Kidney (tissue), 22 donors: ENCODE measurements at places on chromosomes 3 and 15. TPM values are rescaled to one million over a fixed set of nuclear protein-coding genes. Genes with fewer than 3 reads are reported as not detected.

The ADAMTS7 gene
- total RNA-seq: 3.1 TPM

The GASK1A gene
- 7.3 TPM for total RNA-seq

DNA sequence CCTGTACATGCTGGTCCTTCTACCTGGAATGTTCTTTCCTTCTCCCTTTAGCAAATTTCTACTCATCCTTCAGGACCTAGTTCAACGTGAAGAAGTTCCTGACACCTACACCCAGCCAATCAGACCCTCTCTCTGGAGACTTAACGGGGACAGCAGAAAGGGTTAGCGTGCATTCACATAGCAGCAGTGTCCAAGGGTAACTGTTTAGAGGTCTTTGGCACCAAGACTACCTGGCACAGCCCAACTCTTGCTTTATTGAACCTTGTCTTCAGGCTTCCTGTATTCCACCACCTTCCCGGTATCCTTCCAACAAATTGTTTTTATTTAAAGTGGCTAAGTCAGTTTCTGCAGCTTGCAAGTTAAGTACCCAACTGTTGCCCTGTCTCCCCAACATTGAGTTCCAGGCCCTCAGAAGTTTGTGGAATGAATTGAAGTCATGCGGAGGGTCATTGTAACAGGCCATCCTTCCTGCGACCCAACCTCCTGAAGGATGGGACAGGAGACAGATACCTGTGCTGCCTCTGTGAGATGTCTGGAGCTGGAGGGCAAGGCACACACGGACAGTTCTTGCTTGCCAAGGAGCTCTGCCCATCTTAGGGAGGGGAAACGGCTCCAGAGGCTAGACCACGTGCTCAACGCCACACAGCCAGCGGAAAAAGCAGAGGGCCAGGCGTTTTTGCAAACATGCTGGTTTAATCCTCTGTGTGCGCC lies 14.4 kb upstream of the WNT7A start:
- no peaks in the 10 kb centered on the region for H3K27me3 ChIP-seq
- H3K27ac ChIP-seq: no peak overlapping the region
- no peak overlapping the region for H3K4me3 ChIP-seq

- DNase-seq: no peak
- no peak overlapping the region for H3K27ac ChIP-seq
- H3K27me3 ChIP-seq: no peaks in the 10 kb centered on the region
These were observed 415.8 kb upstream of the GOLIM4 start for GRCh38 chr3:168511428-168512014.

DNA sequence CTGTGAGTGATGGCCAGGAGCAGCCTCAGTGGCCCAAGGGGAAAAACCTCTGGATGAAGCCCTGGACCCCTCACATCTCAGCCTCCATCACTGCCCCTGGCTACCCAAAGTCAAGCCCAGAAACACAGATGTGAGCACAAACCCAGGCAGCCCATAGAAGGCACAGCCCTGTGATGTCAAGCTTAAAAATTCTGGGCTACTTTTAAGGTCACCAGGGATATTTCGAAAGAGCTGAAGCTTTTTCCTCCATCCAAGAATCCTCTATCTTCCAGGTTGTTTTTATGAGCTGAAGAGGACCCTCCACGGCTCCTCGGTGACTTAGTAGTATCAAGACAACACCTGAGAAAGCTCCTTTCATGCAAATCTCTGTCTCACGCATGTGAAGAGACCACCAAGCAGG lies 11.5 kb downstream of the LIPC start:
- H3K4me1 ChIP-seq: peaks cover 20% of the 10 kb centered on the region
- no peaks in the 10 kb centered on the region for H3K36me3 ChIP-seq
- H3K27me3 ChIP-seq: no peaks in the 10 kb centered on the region
- no peak overlapping the region for H3K4me3 ChIP-seq

The MUSTN1 gene
- total RNA-seq: 18.6 TPM

- DNase-seq: no peak
- no peak overlapping the region for H3K4me3 ChIP-seq
- H3K27ac ChIP-seq: no peak overlapping the region
- H3K27me3 ChIP-seq: no peaks in the 10 kb centered on the region
These were observed 357.8 kb downstream of the OCA2 start for GRCh38 chr15:27741226-27741860.

DNA sequence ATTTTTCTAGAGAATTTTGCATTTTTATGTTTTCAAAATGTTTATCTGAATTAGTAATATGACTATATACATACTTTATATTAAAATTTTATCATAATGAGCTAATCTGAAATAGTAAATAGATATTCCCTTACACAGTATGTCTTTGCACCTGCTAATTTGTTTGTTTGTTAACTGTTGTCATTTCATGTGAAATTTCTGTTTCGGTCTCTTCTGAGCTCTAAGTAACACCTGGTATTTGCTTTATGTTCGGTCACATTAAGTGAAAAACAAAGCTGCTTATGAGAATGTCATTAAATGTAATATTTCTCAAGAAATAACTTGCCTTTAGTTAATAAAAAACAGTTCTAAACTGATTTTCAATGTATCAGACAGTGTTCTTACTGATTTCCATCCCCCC lies 61.1 kb downstream of the FNDC3B start:
- no peaks in the 10 kb centered on the region for H3K36me3 ChIP-seq
- no peak overlapping the region for H3K4me3 ChIP-seq
- H3K4me1 ChIP-seq: peaks cover 17% of the 10 kb centered on the region
- DNase-seq: no peak
- no peak overlapping the region for H3K27ac ChIP-seq
- no peaks in the 10 kb centered on the region for H3K27me3 ChIP-seq

DNA sequence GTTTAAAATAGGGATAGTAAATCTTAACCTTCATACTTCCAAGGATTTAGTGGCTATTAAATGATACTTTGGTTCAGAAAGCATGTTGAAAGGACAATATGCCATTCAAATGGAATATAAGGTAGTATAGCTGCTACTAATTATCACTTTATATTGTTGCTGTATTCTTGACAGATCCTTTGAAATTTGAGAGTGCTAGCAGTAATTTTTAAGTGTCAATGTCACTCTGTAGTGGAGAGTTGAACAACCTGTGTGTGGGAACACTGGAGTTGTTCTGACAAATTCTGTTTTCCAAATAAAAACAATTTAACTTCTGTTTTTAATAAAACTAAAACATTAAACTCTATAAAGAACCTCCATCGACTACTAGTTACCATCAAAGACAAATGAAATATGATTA lies 565.7 kb downstream of the FGF12 start:
- no peak for DNase-seq
- H3K4me1 ChIP-seq: no peaks in the 10 kb centered on the region
- H3K27ac ChIP-seq: no peak overlapping the region
- no peaks in the 10 kb centered on the region for H3K27me3 ChIP-seq

DNA sequence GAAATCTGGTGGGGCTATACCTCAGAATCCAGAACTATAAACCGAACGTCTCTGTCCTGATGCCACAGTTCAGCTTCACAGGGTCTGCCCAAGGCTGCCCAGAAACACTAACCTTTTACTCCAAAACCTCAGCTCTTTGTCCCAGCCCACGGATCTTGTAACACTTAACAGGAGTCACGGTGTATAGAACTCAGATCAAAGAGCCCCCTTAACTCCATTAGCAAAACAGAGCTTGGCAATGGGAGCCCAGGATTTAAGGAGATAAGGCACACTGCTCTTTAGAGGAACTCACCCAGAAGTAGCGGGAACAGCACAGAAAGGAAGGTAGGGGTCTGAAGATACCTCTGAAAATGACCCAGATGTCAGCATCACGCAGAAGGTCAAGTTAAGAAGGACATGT lies 68.8 kb upstream of the SOX14 start:
- H3K4me1 ChIP-seq: no peaks in the 10 kb centered on the region
- no peak for DNase-seq
- no peaks in the 10 kb centered on the region for H3K36me3 ChIP-seq
- H3K27me3 ChIP-seq: no peaks in the 10 kb centered on the region

The PLCB2 gene
- 37.2 TPM for total RNA-seq

- no peaks in the 10 kb centered on the region for H3K36me3 ChIP-seq
- no peaks in the 10 kb centered on the region for H3K27me3 ChIP-seq
- H3K4me1 ChIP-seq: no peaks in the 10 kb centered on the region
These were observed 220.5 kb downstream of the TJP1 start for GRCh38 chr15:29601811-29602210.

The A4GNT gene
- total RNA-seq: not detected

DNA sequence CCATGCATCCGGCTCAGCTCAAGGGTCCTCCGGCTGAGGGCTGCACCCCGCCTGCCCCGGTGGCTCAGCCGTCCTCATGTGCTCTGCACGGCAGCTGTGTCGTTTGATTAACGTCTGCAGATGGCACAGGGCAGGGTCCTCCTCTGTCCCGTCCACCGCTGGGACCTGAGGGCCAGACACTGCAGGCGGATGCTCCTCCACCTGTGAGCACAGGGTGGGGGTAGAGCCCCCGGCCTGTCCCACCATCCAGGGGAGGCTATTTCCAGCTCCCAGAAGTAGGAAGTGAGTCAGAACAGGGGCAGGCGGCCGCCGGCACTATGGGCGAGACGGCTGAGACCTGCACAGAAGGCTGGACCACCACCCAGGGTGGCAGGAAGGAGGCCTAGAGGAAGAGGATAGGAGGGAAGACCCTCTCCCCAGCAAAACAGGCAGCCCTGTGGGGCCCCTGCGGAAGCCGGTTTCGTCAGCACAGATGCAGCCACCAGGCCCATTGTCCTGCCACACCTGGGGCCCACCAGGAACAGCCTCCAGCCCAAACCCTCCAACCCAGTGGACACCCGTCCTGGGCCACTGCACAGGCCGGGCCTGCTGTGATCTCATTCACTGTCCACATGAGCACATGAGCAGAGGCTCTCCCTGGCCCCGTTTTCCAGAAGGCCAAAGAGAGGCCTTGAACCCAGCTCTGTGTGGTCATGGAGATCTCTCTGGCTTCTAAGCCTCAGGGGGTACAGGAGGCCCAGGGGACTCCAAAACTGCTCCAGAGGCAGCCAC lies 12.6 kb upstream of the PLXND1 start:
- H3K4me1 ChIP-seq: no peaks in the 10 kb centered on the region
- peak; percentile 75 for DNase-seq
- H3K36me3 ChIP-seq: no peaks in the 10 kb centered on the region
- peak overlapping the region; percentile 67 for H3K27ac ChIP-seq
- no peaks in the 10 kb centered on the region for H3K27me3 ChIP-seq

GRCh38 chr15:67267951-67268941 lies 13.7 kb downstream of the IQCH start:
- H3K4me1 ChIP-seq: no peaks in the 10 kb centered on the region
- H3K4me3 ChIP-seq: no peak overlapping the region
- H3K36me3 ChIP-seq: no peaks in the 10 kb centered on the region
- DNase-seq: no peak

DNA sequence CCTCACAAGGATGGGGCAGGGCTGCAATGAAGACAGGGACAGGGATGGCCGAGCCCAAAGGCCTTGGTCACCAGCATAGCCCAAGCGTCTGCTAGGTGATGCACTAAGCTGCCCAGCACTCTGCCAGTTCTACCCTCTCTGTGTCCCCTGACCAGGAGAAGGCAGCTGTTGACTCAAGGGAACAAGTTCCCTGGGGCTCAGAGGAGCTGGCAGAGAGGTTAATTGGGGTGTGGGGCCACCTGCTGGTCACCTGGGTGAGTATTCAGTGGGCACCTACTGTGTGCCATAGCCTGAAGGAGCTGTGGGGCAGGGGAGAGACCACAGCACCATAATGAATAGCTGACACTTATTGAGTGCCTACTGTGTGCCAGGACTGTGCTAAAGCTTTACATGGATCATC lies 22.0 kb upstream of the DOCK3 start:
- no peak overlapping the region for H3K4me3 ChIP-seq
- DNase-seq: no peak
- no peaks in the 10 kb centered on the region for H3K4me1 ChIP-seq
- H3K36me3 ChIP-seq: no peaks in the 10 kb centered on the region
- H3K27me3 ChIP-seq: no peaks in the 10 kb centered on the region

The SYNPR gene
- not detected for total RNA-seq

- no peaks in the 10 kb centered on the region for H3K36me3 ChIP-seq
- no peak overlapping the region for H3K27ac ChIP-seq
- H3K4me3 ChIP-seq: no peak overlapping the region
- no peaks in the 10 kb centered on the region for H3K27me3 ChIP-seq
These were observed 50.7 kb upstream of the IGF1R start for GRCh38 chr15:98597666-98598065.

GRCh38 chr15:40142428-40142827 lies 18.4 kb upstream of the BUB1B start:
- H3K4me3 ChIP-seq: no peak overlapping the region
- H3K4me1 ChIP-seq: no peaks in the 10 kb centered on the region
- H3K36me3 ChIP-seq: no peaks in the 10 kb centered on the region
- no peaks in the 10 kb centered on the region for H3K27me3 ChIP-seq

DNA sequence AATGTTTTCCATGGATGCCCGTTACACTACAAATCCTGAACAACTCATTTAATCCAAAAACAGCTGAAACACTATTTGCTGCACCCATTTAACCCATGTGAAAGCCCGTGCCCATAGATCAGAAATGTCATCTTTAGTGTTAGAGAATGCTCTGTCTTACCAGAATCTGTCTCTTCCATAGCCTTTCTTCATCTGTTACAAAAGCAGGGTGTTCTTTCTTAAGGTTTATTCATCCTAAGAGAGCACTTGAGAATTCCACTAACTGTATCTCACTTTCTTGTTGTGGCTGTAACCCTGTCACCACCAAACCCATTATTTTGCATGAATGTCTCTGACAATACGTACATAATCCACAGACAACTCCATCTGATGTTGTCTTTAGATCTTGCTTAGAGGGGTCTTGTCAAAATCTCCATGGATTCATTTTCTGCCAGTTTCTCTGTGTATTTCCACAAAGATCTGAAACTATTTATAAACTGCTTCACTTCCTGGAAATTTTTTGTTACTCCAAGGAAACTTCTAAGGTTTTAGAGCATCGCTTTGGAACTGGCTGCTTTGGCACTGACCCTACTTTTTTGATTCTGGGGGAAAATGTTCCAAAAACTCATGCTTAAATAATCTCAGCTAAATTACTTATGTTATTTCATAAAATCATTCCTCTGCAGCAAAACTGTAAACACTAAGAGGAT lies 167.8 kb upstream of the CCDC54 start:
- peaks cover 3% of the 10 kb centered on the region for H3K4me1 ChIP-seq
- no peak overlapping the region for H3K27ac ChIP-seq
- no peak overlapping the region for H3K4me3 ChIP-seq
- H3K36me3 ChIP-seq: no peaks in the 10 kb centered on the region
- no peak for DNase-seq

DNA sequence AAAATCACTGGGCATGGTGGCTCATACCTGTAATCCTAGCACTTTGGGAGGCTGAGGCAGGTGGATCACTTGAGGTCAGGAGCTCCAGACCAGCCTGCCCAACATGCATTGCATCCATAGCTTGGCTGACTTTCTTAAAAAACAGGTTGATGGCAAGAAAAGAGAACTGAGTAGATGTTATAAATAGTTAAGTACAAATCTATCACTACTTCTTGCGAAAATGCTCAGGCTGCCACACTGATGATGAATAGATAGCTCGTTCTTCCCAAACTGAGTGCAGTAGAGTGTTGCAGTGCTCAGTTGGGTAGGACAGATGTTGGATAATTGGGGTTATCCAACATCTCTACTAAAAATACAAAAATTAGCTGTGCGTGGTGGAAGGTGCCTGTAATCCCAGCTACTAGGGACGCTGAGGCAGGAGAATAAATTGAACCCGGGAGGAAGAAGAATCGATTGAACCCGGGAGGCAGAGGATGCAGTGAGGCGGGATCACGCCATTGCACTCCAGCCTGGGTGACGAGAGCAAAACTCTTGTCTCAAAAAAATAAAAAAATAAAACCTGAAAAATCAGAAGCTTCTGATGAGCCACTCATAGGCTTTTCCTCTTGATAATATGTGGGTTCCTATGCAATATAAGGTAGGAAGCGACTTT lies 1.2 kb downstream of the BTLA start:
- no peaks in the 10 kb centered on the region for H3K36me3 ChIP-seq
- H3K27ac ChIP-seq: no peak overlapping the region
- H3K4me1 ChIP-seq: no peaks in the 10 kb centered on the region
- DNase-seq: no peak

The TNFSF10 gene
- 277 TPM for total RNA-seq

The TGM4 gene
- total RNA-seq: not detected
